ENCODE measurements at places on chromosomes 1 and 21. TPM values are rescaled to one million over a fixed set of nuclear protein-coding genes. Genes with fewer than 3 reads are reported as not detected.

PRRX1 gene
- 13.4 TPM for total RNA-seq

SLC30A10 gene
- total RNA-seq: not detected

GRCh38 chr1:59143811-59144210, 153.1 kb upstream of the FGGY start:
- ATAC-seq: no peak

- no peak for ATAC-seq
Measured at GRCh38 chr1:154145986-154146385, 8.9 kb downstream of the NUP210L start.

CFAP410 gene
- 27.3 TPM for total RNA-seq

- no peak for ATAC-seq
Measured at GRCh38 chr1:245428681-245429080, 273.9 kb downstream of the KIF26B start.

PWP2 gene
- total RNA-seq: 3.4 TPM

- no peak for ATAC-seq
Measured at GRCh38 chr1:27445177-27445936, 44.6 kb downstream of the WASF2 start.

DNA sequence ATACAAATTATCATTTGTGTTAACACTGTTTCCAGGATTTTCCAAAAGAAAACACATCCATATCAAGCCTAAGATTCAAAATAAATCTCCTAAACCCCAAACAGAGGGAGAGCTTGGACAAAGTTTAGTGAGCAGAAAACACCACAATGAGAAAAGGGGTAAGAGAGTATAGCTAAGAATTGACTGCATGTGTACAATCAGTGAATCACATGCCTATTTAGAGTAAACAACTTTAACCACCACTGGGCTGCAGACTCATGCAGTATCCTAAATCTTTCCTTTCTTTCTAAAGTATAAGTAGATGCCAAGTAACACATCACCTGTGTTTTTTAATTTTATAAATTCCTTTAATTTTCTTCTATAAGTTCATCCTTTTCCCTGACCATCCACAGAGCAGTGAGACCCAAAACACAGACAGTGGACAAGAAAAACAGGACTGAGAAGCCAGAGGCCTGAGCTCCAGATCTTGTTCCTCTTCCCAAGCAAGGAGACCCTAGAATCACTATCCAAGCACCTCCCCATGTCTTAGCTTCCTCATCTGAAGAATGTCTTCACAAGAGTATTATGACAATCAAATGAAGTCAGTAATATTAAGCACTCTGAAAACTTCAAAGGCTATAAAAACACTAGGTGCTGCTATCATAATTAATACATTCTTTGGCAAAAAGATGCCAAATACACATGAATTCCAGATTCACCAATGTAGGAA, 93.1 kb downstream of the VAV3 start:
- ATAC-seq: no peak

DNA sequence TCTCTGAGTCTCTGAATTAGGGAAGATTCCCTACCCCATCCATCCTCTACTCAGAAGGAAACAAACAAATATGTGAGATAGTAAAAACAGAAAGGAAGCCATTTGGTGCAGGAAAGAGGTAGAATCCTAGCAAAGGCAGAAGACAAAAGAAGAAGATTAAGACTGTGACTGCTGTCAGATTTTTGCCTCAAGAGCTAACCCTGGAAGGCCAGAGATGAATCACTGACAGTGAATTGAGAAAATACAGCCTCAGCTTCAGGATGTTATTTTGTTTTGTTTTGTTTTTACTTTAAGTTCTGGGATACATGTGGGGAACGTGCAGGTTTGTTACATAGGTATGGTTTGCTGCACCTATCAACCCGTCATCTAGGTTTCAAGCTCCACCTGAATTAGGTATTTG, 31.7 kb downstream of the DSTYK start:
- ATAC-seq: no peak

DNA sequence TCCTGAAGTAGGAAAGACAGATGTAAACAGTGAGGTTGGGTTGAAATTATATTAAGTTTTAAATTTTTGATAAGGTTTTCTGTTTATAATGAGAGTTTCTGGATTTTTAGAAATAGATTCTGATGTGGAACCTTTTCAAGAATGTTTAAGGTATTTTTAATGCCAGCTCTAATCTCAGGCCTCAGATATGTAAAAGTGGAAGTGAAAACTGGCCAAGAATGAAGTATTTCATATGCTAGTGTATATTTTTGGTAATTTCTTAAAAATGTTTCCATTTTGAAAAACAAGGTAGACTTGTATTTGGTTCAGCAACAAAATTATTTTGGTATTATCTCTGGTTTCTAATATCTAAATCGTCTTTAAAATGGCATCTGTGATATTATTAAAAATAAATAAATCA, 14.4 kb downstream of the IFNAR1 start:
- ATAC-seq: no peak

DNA sequence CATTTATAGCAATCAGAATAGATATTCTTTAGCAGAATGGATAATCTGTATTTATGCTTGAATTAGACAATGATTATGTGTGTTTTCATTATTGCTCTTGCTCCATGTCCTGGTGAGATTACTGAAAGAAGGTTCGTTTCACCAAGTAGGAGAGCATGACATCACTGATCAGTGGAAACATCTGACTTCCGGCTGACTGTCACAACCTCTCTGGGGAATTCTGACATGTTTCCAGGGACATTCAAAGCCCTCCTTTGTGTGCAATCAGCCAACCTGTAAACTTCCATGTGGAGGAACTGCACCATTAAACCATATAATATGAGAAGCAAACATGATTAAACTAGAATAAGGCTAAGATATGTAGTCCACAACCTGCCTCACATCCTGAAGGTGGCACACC, 424.8 kb upstream of the ADGRL4 start:
- no peak for ATAC-seq

OR2T29 gene
- total RNA-seq: not detected

GRCh38 chr1:231719485-231720183, 93.0 kb downstream of the DISC1 start:
- ATAC-seq: no peak

DNA sequence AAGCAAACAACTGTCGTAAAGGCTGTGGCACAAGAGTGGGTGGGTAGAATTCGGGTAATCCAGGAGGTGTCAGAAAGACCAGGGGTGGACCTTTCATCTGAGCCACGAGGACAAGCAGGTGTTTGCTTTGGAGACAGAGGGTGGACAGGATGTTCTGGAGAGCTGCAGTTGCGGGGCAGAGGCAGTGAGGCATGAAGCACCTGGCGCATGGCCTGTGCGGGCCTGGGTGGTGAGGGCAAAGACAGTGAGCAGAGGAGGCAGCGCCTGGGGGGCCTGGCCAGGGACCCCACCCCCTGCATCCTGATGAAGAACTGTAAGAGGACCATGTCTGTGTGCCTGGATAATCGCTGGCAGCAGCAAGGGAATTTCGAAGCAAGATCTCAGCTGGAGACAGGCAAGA, 24.9 kb downstream of the KIF26B start:
- ATAC-seq: no peak

DNA sequence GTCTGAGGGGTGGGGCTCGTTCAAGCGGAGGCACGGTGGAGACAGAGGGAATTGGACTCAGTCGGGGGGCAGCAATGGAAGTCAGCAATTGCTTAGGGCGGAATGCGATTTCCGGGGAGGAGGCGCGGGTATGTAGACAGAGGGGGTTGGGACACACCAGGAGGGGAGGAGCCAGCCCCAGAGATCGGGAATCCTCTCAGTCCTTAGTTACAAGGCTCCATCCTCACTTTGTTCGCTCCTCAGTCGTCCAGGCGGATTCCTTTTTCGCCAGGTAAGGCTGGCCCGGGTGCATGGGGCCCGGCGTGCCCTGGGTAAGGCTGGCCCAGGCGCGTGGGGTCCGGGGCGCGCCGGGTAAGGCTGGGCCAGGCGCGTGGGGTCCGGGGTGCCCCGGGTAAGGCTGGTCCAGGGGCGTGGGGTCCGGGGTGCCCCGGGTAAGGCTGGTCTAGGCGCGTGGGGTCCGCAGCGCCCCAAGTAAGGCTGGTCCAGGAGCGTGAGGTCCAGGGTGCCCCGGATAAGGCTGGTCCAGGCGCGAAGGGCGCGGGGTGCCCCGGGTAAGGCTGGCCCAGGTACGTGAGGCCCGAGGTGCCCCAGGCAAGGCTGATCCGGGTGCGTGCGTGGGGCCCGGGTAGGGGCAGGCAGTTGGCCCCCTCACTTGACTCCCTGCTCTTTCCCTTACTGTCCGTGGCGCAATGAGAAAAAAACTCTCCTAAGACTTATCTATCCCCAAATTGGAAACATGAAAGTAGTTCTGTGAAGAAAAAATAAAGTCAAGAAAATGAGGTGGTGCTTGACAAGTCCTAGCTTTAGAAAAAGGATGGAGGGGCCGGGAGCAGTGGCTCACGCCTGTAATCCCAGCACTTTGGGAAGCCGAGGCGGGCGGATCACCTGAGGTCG, at the start of gene L1TD1:
L1TD1 (plus strand) TSS at position 199 of the 894 bp plus-strand sequence. CDS start 11,780 bp downstream, outside the sequence.
- peak; percentile 28 for ATAC-seq

APCS gene
- not detected for total RNA-seq

- ATAC-seq: no peak
Measured at GRCh38 chr1:198493329-198493728, 47.2 kb downstream of the ATP6V1G3 start.

DNA sequence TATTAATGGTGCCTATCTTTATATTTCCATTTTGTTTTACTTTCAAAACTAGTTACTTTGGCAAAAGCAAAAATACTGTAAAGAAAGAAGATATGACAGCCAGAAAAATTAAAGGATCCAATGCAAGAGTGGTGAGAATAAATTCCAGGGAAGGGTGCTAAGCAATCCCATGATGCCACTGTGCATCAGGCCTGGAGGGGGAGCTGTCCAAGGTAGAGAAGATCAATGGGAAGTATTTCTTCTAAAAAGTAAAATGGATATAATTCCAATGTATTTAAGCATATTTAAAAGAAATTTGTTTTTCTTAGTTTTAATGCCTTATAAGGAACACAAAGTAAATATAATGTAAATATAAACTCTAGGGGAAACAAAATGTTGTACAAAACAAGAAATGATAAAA, 1382.2 kb upstream of the B3GALT2 start:
- no peak for ATAC-seq

DNA sequence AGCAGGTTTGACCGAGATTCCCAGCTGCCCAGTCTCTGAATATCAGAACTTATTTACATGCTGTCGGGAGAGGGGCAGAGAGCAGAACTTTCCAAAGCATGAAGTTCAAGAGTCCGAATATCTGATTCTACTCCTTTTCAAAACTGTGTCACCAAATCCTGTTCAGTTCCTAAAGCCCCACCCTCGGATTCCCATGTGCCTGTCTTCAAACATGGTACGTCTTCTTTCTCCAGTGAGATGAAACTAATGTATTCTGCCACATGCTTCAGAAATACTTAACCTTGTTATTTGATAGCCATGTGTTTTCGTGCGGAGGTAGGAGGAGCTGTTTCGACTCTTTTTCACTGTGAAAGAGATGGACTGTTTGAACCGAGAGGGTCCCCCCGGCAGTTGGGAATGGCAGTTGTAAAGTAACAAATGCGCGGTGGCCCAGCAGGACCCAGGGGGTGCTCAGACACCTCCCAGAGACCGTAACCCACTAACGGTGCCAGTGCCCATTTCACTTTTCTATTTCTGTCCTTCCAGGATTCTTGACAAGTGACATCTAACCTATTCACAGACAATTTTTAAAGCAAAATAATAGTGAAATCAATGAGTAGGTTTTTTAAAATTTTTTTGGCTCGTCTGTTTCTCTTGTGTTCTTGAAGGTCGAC, 67.2 kb downstream of the ZBTB18 start:
- ATAC-seq: no peak

- ATAC-seq: no peak
Measured at GRCh38 chr1:2383576-2383975, 7.8 kb downstream of the MORN1 start.

- ATAC-seq: no peak
Measured at GRCh38 chr1:237613984-237614383, 276.7 kb downstream of the ZP4 start.

All from gastroesophageal sphincter (tissue), 4 donors.